A172 (cell line): ENCODE measurements at places on chromosomes 1 and 21. TPM values are rescaled to one million over a fixed set of nuclear protein-coding genes. Genes with fewer than 3 reads are reported as not detected.

DNA sequence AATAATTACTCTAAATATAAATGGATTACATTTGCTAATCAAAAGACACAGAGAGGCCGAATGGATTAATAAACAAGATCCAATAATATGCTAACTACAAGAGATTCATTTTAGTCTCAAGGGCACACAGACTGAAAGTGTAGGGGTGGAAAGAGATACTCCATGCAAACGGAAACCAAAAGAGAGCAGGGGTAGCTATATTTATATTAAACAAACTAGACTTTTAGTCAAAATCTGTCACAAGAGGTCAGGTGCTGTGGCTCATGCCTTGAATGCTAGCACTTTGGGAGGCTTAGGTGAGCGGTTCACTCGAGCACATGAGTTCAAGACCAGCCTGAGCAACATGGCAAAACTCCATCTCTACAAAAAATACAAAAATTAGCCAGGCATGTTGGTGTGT, 33.6 kb upstream of the DISP1 start:
- DNase-seq = no peak

- DNase-seq = peak; percentile 75
Measured at GRCh38 chr1:154616659-154617345, 8.8 kb upstream of the ADAR start.

PGBD5 gene
- total RNA-seq = 2.2 and 2.5 TPM in 2 replicates

DNA sequence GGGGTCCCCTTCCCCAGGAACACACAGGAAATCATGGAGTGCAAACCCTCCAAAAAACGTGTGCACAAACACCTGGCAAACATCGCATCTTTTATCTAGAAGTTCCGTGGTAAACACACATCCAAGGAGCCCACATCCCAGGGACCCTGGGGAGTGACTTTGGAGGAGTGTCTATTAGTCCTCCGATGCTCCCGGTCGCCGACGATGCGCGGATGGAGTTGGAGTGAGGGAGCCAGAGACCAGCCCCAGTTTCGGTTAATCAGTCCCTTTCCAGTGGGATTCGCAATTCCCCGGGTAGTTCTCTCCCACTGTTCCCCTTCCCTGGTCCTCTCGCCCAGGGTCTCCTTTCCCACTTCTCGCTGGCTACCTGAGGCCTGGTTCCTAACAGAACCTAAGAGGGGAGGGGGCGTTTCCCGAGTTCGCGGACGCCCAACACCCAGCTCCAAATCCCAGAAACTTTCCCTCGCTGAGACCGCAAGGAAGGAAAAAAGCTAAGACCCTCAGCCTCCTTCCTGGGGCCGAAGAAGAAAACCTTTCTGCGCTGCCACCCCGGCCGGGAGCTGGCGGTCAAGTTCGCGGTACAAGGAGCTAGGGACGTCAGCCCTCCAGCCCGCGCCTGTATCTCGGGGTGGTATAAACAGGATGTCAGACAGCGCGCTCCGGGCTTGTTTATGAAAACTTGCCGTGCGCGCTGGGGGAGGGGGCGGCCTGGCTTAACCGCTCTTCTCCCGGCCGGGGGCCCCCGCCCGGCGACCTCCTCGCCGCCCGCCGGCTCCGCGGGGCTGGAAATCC, 787 bp downstream of the JAK1 start:
- peak; percentile 47 for DNase-seq

BNIPL gene
- 0.38 and 0.86 TPM in 2 replicates for total RNA-seq

DNA sequence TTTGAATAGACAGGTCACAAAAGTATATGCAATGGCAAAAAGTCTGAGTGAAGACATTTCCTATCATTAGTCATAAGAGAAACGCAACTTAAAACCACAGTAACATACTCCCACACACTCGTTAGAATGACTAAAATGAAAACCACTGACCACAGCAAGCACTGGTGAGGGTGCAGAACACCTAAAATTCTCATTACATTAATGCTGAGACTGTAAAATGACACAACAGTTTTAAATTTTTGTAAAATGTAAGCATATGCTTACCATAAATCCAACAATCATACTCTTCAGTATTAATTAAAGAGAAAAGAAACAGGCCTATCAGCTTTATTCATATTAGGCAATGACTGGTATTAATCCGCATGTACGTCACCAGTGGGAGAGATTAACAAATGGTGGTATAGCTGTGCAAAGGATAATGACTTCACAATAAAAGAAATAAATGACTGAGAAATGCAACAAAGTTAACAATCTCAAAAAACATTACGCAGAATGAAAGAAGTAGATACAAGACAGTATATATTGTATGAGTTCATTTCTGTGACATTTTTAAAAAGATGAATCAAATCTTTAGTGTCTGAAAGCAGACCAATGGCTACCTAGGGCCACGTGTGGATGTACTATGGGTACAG, 253.5 kb downstream of the AKT3 start:
- DNase-seq = peak; percentile 82
